SW 1271 (cell line): ENCODE measurements at places on chromosomes 13 and 19.

DNA sequence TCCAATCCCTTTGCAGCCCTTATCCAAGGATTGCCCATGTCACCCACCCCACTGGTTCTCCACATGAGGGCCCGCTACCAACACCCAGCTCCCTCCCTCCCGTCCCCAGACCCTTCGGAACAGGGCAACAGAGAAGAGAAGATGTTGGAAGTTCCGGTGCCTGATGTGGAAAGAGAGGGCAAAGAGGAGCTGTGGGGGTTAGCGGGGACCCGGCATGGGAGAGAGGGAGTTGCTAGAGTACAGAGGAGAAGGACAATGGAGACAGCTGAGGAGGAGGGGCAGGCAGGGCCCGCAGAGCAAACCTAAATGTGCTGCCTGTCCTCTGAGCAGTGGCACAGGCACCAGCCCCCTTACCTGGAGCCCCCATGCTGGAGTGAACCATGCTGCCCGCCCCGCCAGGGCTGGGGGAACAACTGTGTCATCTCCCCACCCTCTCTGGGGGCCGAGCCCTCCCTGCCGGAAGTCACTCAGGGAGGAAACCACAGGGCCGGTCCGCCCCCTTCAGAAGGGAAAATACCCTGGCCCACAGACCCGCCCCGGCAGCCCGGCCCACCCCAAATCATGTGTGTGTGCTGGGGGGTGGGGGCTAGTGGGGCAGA is at the start of gene POU2F2:
TSS of gene POU2F2 (minus strand) at position 417 of the 599 bp plus-strand sequence. CDS start at position 382, 35 bp downstream.
- no peak for DNase-seq

- DNase-seq: no peak
Measured at GRCh38 chr13:66864627-66865026, 365.5 kb downstream of the PCDH9 start.

DNA sequence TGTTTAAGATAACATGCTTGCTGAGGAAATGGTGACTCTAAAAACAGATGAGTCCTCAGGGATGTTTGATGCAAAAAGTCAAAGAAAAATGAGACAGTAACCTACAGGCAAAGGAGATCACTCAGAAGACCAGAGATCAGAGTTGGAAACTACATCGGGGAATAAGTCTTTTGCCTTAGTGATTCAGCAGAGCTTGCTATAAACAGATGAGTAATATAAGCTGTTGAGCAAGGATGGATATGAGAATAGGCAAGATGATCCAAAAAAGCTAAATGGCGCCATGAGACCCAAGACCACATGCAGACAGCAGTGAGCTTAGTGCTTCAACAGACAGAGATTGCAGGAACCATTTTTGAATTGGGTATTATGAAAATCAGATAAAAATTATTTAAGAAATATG is 168.6 kb downstream of the POSTN start:
- no peak for DNase-seq

- no peak for DNase-seq
Measured at GRCh38 chr19:15640294-15640903, at the start of gene CYP4F3. TSS of gene CYP4F3 (plus strand) at chr19:15640897. CDS start at chr19:15641416, 519 bp downstream.

DNA sequence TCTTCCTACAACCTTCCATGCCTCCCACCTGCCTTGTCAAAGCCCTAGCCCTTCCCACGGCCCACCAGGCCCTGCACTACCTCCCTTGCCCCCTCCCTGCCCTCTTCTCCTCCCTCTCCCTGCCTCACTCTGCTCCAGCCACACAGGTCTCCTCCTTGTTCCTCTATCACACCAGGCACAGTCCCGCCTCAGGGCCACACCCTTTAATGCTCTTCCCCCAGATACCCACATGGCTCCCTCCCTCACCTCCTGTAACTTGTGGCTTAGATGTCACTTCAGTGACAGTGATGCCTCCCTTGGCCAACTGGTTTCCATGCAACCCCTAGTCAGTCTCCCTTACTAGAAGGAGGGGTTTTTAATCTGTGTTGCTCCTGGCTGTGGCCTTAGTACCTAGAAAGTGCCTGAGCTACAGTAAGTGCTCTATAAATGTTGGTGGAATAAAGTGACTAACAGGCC is 1.3 kb downstream of the SIRT6 start:
- no peak for DNase-seq

- DNase-seq: no peak
Measured at GRCh38 chr19:2727640-2727944, 6.4 kb upstream of the DIRAS1 start.

GRCh38 chr19:57905258-57905657 is 11.1 kb downstream of the ZNF417 start:
- no peak for DNase-seq

GRCh38 chr13:74129500-74130191 is 4.6 kb downstream of the KLF12 start:
- no peak for DNase-seq

- no peak for DNase-seq
Measured at GRCh38 chr19:7492142-7492541, 3.3 kb upstream of the PEX11G start.
